ENCODE measurements at places on chromosomes 12 and 14.

GRCh38 chr12:10529603-10530002, 23.9 kb downstream of the EIF2S3B start:
- no peak for DNase-seq

DNA sequence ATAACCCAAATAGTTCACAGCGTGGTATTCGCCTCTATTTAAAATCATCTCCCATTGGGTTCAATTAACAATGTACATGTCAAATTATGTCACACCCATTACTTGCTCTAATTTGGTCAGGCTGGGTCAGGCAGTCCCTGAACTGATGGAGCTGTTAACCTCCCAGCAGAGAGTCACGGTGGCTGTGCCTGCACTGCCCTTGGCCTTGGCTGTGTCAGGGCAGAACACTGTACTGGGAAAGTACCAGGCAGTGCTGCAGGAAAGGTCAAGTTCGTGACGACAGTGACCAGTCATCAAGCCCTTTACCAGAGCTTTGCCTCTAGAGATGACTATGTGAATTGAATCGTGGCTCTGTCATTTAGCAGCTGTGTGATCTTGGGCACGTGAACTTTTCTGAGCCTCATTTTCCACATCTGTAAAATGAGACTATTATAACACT, 100.0 kb downstream of the ARF6 start:
- no peak for DNase-seq

- DNase-seq = no peak
Measured at GRCh38 chr12:89877136-89877535, 168.5 kb upstream of the ATP2B1 start.

DNA sequence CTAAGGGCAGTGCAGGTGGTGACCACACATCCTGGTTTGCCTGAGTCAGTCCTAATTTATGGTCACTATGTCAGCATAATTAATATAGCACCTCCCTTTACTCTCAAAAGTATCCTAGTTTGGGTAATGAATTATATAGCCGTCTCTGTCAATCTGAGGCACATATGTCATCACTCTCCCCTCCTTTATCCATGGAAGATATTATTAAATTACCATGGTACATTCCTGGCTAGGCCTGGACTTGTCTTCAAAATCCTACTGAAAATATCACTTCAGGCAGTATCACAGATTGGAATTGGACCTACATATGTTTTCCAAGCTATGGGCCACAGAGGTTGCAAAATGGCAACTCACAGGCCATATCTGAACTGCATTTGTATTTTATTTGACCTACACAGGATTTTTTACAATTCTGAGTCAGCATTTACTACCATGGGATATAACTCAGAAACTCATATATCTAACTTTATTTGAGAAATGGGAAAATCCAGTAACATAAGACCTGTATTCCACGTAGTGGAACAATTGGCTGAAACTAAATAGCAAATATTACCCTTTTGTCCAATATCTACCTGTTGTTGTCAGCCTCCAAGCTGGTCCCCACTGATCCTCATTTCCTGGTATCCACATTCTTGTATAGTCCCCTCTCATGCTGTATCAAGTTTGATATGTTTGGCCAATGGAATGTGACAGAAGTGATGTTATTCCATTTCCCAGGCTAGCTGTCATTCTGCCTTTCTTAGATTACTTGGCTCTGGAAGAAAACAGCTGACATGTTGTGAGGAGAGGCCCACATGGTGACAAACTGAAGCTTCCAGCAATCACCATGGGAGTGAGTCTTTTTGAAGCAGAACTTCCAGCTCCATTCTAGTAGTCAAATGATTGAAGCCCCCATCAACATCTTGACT, 102.5 kb upstream of the MDM1 start:
- DNase-seq = no peak

- no peak for DNase-seq
Measured at GRCh38 chr12:102883204-102883799, 33.7 kb downstream of the PAH start.

Data from fibroblast of skin of left biceps (primary cell).